CD14-positive monocyte (primary cell): ENCODE measurements at places on chromosomes 11 and 22. TPM values are rescaled to one million over a fixed set of nuclear protein-coding genes. Genes with fewer than 3 reads are reported as not detected.

Gene CAVIN3
- 13.6 TPM for polyA plus RNA-seq

DNA sequence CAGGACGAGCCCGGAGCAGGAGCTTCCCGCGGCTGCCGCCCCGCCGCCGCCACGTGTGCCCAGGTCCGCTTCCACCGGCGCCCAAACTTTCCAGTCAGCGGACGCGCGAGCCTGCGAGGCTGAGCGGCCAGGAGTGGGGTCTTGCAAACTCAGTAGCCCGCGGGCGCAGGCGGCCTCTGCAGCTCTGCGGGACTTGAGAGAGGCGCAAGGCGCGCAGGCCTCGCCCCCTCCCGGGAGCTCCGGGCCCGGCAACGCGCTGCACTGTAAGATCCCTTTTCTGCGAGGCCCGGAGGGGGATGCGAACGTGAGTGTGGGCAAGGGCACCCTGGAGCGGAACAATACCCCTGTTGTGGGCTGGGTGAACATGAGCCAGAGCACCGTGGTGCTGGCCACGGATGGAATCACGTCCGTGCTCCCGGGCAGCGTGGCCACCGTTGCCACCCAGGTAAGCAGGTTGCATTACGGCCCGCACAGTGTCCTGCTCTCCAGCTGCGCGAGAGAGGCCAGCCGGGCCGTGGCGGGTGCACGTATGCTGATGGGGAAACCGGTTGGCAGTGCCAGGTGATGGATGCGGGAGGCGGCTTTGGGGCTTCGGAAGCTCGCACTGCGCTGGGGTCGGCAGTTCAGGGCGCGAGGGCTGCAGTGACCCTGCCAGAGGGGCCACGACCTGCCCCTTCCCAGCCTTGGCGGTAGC, 2.0 kb downstream of the SLC6A5 start:
- H3K27me3 ChIP-seq, result peaks cover 100% of the 10 kb centered on the region
- DNase-seq, result no peak
- no peaks in the 10 kb centered on the region for H3K4me1 ChIP-seq
- H3K27ac ChIP-seq, result no peak overlapping the region
- H3K4me3 ChIP-seq, result no peak overlapping the region

DNA sequence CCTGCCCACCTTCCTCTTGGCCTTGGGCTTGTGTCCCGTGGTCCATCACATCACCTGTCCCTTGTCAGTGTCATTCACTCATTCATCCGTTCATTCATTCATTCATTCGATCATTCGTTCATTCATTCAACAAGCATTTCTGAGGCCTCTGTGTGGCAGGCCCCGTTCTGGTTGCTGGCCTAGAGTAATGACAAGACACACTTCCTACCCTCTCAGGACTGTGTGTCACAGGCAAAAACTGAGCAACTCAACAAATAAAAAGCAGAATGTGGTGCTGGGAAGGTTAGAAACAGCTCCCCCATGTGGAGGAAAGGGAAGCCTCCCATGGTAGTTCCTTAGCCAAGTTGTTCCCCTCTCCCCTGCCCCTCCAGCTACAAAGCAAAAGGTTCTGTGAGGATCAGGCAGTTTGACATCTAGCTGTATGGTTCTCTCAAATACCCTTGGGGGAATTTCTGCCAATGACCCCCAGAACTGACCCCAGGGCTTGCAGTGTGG, 1.6 kb upstream of the OMP start:
- H3K4me1 ChIP-seq, result no peaks in the 10 kb centered on the region
- no peaks in the 10 kb centered on the region for H3K27me3 ChIP-seq
- no peak for DNase-seq
- no peak overlapping the region for H3K4me3 ChIP-seq
- H3K36me3 ChIP-seq, result no peaks in the 10 kb centered on the region

Gene MCAM
- polyA plus RNA-seq, result not detected

Gene KCTD14
- polyA plus RNA-seq, result 0.14 TPM

DNA sequence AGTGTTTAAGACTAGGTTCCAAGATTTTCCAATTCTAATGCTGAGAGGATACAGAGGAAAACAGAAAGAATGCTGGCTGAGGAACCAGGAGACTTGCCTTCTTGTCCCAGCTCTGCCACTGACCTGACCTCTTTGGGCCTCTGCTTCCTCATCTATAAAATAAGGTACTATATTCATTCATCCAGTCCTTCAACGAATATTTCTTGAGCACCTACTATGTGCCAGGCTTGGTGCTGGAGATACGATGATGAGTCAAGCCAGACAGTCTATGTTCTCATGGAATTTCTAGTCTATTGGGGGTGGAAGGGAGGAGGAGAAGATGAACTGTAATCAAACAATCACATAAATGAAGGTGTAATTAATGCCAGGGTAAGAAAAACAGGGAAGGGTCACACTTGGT, 27.8 kb upstream of the UPB1 start:
- DNase-seq, result no peak
- H3K4me3 ChIP-seq, result peak overlapping the region; percentile 48
- H3K36me3 ChIP-seq, result no peaks in the 10 kb centered on the region
- peaks cover 63% of the 10 kb centered on the region for H3K4me1 ChIP-seq

- H3K4me3 ChIP-seq, result no peak overlapping the region
- DNase-seq, result peak; percentile 21
- H3K27me3 ChIP-seq, result no peaks in the 10 kb centered on the region
- no peak overlapping the region for H3K27ac ChIP-seq
- H3K4me1 ChIP-seq, result peaks cover 49% of the 10 kb centered on the region
Measured at GRCh38 chr11:114075891-114076441, 16.5 kb downstream of the ZBTB16 start.

DNA sequence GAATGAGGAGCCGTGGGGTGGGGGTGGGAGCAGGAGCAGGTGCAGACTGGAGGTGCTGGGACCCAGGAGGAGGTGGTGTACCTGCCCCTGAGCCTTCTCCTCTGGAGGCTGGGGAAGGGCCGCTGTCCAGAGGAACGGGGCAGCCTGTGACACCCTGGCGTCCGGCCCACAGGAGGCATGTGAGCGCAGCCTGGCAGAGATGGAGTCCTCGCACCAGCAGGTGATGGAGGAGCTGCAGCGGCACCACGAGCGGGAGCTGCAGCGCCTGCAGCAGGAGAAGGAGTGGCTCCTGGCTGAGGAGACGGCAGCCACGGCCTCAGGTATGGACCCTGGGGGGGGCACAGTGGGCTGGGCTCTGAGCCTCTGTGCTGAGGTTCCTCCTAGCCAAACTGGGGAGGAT, 42.2 kb upstream of the GCAT start:
- H3K27me3 ChIP-seq, result no peaks in the 10 kb centered on the region
- H3K4me1 ChIP-seq, result no peaks in the 10 kb centered on the region
- peaks cover 79% of the 10 kb centered on the region for H3K36me3 ChIP-seq
- H3K4me3 ChIP-seq, result no peak overlapping the region

DNA sequence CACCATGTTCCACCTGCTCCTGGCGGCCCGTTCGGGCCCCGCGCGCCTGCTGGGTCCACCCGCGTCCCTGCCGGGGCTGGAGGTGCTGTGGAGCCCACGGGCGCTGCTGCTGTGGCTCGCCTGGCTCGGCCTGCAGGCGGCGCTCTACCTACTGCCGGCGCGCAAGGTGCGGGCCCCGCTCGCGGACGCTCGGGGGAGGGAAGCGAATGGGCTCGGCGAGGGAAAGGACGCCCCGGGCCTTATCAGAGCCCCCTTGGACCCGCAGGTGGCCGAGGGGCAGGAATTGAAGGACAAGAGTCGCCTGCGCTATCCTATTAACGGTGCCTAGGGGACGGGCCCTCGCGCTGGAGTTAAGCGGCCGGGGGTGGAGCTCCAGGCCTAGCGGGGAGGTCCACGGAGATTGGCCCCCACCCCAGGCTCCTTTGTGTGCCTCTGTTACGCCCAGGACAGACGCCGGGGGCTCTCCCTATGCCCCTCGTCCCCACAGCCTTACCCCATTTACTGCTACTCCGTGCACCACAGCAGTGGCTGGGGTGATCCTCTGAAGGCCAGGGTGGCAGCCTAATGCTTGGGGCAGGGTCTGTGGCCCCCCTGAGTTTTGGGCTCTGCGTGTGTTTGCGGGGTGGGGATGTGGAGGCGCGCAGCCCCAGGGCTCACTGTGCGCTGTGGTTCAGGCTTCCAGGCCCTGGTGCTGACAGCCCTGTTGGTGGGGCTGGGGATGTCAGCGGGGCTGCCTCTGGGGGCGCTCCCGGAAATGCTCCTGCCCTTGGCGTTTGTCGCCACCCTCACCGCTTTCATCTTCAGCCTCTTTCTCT, 1.1 kb downstream of the TM7SF2 start:
- no peak overlapping the region for H3K27ac ChIP-seq
- H3K4me1 ChIP-seq, result peaks cover 38% of the 10 kb centered on the region
- H3K36me3 ChIP-seq, result peaks cover 21% of the 10 kb centered on the region
- H3K27me3 ChIP-seq, result peaks cover 15% of the 10 kb centered on the region

- DNase-seq, result no peak
- no peak overlapping the region for H3K27ac ChIP-seq
- H3K27me3 ChIP-seq, result no peaks in the 10 kb centered on the region
- H3K4me3 ChIP-seq, result no peak overlapping the region
Measured at GRCh38 chr22:17973217-17973616, 51.1 kb downstream of the MICAL3 start.

DNA sequence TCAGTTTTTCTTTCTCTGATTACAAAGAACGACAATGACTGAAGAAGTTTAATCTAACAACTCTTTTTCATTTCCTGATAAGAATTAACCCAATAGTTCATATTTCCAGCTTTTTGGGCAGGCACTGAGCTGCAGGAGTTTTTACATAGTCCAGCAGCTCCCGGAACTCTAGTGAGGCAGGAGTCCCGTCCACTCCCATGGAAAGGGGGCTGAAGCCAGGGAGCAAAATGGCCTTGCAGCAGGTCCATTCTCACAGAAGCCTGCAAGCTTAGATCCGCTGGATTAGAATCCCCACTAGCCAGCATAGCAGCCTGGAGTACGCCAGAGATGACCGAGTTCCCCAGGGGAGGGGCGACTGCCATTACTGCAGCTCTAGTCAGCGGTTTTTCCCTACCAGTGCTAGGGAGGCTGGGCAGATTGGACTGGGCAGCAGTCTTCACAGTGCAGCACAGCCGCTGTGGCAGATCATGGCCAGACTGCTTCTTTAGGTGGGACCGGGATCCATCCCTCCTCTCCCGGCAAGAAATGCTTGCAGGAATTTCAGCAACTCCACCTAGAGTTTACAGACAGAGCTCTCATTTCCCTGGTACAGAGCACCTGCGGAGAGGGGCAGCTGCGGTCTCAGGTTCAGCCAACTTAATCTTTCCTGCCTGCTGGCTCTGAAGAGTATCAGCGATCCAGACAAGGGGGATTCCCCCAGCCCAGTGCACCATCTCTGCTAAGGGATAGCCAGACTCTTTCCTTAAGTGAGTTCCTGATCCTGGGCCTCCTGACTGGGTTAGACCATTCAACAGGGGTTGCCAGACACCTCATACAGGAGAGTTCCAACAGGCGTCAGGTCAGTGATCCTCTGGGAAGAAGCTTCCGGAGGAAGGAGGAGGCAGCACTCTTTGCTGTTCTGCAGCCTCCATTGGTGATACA, 742 bp upstream of the CASP4 start:
- DNase-seq, result peak; percentile 15
- peak overlapping the region; percentile 78 for H3K4me3 ChIP-seq
- H3K36me3 ChIP-seq, result peaks cover 21% of the 10 kb centered on the region
- peak overlapping the region; percentile 21 for H3K27ac ChIP-seq
- peaks cover 20% of the 10 kb centered on the region for H3K4me1 ChIP-seq
- no peaks in the 10 kb centered on the region for H3K27me3 ChIP-seq

Gene TEX12
- not detected for polyA plus RNA-seq

GRCh38 chr11:116827461-116827860, 2.2 kb upstream of the APOC3 start:
- H3K4me3 ChIP-seq, result no peak overlapping the region
- no peaks in the 10 kb centered on the region for H3K36me3 ChIP-seq
- H3K27me3 ChIP-seq, result no peaks in the 10 kb centered on the region
- no peak overlapping the region for H3K27ac ChIP-seq
- DNase-seq, result no peak
